H1 (cell line): ENCODE measurements at places on chromosomes 6 and 20. TPM values are rescaled to one million over a fixed set of nuclear protein-coding genes. Genes with fewer than 3 reads are reported as not detected.
A peak's percentile ranks its signal among the peaks of the same experiment; 100 is the strongest.

GRCh38 chr20:4603724-4604123 is 118.0 kb upstream of the PRND start:
- DNase-seq: no peak

DNA sequence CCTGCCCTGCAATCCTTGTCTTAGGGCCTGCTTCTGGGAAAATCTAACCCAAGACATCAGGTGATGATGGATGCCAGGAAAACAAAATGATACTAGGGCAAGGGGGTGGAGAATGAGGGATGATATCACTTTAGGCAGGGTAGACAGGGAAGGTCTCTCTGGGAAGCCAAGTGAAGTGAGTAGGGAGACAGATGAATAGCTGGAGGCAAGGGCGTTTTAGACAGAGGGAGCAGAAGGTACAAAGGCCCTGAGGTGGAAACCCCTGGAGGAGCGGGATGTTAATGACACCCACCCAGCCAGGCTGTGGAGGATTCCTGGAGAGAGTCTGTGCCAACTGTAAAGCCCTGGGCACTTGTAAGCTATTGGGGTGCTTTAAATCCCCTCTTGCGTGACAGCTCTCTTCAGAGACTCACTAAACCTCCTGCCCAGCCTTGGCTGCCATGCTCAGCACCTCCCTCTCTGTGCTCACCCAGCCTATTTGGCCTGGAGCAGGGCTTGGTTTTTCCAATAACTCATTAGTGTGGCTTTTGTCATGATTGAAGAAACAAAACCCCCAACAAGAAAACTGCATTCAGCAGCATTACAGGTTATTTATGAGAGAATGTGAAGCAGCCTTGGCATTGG is 12.4 kb upstream of the MDGA1 start:
- DNase-seq: no peak

CHRNA4 gene
- 2.7 and 5.7 TPM in 2 replicates for total RNA-seq

GRCh38 chr20:47540443-47541354 is 39.0 kb downstream of the NCOA3 start:
- no peak for DNase-seq

DNA sequence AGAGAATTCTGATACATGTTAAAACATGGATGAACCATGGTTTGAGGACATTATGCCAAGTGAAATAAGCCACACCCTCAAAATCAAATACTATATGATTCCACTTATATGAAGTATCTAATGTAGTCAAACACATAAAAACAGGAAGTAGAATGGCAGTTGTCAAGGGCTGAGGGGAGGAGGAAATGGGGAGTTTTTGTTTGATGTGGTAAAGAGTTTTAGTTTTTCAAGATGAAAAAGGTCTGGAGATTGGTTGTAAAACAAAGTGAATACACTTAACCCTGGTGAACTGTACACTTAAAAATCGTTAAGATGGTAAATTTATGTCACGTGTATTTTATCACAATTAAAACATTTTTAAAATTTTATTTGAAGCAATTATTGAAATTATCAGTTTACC is 127.4 kb upstream of the GRIK2 start:
- no peak for DNase-seq

PTGIS gene
- total RNA-seq: 35.5 and 40.2 TPM in 2 replicates

DNA sequence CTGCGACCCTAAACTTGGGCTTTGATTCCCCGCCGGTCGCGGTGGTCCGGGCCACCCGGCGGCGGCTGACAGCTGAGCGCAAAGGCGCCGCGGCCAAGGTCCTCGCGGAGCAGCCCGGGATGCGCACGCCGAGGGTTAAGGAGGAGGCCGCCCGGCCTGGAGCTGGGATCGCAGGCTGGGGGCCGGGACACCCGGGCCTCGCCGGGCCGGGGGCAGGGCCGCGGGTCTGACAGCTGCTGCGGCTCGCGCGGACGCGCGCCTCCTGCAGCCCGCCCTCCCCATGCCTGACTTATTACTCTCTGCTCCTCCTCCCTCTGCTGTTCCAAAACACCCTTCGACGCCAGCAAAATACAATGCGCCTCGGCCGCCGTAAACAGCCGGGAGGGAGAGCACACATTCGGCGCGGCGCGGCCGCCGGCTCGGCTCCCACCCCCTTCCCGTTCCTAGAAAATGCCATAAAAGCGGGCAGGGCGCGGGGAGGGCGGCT is 746 bp downstream of the BACH2 start:
- DNase-seq: peak; percentile 77

DNA sequence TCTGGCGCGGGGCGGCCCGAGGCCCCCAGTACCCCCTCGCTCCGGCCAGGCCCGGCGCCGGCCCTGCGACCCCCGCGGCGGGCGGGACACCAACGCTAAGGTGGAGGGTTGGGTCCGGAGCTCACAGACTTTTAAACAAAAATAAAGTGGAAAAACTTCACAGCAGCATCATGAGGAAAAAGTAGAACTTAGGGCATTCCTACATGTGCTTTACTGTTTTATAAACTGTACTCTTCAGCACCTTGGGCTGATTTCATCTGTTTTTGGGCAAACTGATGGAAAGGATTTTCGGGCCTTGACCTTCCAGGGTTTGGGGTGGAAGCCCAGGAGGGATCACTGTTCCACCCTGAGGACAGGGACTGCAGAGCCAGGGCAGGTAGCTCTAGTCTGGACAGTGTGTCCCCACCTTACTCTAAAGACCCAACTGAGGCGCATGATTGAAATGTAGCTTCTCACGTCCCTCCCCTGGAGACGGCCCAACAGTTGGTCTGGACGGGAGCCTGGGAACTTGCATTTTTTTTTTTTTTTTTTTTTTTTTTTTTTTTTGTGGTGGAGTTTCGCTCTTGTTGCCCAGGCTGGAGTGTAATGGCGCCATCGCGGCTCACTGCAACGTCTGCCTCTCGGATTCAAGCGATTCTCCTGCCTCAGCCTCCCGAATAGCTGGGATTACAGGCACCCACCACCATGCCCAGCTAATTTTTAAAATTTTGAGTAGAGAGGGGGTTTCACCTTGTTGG is 740 bp downstream of the NELFCD start:
- DNase-seq: no peak

GRCh38 chr6:80425089-80425823 is 318.8 kb downstream of the BCKDHB start:
- no peak for DNase-seq

- DNase-seq: no peak
Observed at GRCh38 chr20:40305303-40305702, 383.7 kb downstream of the MAFB start.

- DNase-seq: no peak
Observed at GRCh38 chr6:16238963-16239797, 793 bp downstream of the GMPR start.

BNIP5 gene
- not detected in 2 replicates for total RNA-seq

DNA sequence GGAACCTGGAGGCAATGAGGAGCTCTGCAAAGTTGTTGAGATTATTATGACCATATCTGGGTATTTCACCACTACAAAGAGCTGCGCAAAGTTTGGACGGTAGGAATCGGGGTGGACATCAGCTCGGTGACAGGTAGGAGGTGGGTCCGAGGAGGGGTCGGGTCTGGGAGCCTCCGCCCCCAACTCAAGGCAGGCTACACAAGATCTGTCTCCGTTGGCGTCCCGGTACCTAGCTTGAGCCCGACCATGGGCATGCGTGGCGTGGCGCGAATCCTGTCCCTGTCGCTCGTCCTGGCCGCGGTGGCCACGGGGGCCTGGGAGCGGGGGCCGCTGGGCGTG is 40.2 kb upstream of the ZNFX1 start:
- DNase-seq: no peak

GRCh38 chr20:41029150-41029901 is 704 bp downstream of the TOP1 start:
- DNase-seq: peak; percentile 64

DNA sequence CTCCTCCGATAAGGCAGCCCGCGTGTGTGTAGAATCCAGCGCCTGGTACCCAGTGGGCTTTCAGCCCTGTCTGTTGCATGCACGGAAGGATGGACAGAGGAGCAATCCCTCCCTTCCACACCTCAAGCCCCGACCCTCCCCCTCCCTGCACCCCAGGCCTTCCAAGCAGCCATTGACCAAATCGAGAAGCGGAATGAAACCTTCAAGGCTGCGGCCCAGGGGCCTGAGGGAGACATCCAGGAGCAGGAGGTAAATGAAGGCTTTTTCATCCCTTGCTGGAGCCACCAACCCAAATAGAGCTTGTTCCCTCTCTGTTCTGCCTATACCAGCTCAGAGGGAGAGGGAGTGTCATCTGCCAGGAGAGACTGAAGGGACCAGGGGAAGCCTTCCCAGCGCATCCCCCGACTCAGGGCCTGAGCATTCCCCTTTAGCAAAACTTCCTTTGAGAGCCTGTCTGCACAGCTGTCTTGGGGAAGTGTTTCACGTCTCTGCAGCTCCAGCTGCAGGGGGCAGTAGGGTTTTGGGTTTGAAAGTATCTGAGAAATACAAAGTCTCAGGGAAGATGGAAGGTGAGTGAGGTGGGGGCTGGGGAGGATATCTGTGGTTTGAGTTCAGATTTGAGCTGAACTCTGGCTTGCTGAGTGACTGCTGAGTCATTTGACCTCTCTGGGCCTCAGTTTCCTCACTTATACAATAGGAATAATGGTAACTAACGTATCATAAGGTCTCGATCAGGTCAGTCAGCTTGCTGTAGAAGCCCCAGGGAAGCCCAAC is 16.1 kb downstream of the FGD2 start:
- DNase-seq: no peak

KCNK17 gene
- total RNA-seq: 2.9 and 3.0 TPM in 2 replicates

IL17F gene
- not detected in 2 replicates for total RNA-seq

- DNase-seq: no peak
Observed at GRCh38 chr20:49566401-49567364, 1.3 kb downstream of the PTGIS start.

DNA sequence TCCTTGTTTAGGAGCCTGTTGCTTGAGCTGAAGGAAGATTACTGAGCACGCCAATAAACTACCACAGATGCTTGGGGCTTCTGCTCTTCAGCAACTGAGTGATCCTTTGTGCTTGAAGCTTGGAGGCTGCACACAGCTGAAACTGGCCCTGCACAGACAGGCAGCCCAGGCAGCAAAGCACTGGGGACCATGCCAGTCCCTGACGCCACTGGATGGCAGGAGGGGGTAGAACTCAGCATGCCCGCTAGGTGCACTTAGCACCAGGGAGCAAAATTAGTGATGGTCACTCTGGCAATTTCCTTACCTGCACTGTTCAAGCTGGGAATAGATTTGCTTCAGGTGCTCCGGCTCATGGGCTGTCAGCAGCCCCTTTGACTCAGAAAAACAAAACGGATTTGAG is 91.5 kb downstream of the FAM50B start:
- DNase-seq: no peak

DNA sequence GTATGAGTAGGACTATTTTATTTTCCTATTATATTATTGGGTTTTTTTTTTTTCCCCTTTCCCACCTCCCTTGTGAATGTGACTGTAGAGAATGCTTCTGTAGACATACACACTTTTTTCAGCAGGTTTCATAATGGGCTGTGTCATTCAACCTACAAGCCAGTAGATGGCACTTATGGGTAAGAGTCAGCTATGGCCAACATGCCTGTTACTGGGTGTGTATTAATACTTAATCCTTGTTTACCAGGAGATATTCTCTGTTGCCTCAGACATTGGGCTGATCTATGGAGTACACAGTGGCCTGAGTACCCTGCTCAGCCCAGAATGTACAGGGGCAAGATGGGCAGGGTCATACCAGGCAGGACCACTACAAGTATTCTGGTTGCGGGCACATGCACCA is 382.5 kb downstream of the EPHA7 start:
- no peak for DNase-seq

DNA sequence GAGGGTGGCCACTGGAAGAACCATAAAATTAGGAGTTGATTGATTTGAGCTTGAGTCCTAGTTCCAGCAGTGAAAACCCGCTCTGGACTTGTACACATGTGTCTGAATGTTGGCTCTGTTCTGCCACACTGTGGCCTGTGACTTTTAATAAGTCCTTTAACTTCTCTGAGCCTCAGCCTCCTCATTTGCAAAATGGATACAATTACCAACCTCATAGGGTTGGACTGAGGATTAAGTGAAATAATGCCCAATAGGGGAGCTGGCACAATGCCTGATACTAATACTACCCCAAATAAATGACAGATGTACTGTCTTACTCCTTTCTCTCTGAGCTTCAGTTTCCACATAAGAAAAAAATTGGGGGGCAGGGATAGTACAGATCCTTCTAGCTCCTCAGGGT is 92.6 kb upstream of the RIPOR2 start:
- no peak for DNase-seq

DNA sequence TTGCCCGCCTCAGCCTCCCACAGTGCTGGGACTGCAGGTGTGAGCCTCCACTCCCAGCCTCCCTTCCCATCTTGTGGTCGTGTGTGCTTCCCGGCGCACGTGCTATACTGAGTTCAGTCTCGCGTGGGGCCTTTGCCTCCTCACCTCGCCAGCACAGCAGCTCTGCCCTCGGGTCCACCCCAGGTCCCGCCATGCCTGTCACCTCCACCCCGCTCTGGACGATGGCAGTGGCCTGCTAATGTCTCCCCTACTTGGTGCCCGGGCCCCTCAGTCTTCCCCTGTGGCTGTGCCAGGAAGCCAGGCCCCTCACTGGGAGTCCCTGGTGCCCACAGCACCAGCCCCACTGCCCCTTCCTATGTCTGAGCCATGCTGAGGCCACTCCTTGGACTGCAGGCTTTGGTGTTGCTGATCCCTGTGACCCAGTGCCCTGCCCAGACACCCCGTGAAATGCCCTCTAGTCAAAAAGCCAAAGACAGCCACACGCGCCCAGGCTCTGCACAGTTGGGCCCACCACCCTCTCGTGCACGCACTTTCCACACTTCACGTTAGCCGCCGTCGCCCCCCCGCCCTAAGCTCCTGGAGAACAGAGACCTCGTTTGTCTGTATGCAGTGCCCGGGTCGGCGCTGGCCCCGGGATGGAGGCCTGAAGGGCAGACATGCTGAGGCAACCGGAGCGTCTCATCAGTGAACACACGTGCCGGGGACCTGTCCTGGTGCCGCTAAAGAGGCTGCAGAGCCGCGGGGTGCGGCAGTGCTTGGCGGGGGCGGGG is 14.3 kb downstream of the HRH3 start:
- no peak for DNase-seq

- DNase-seq: no peak
Observed at GRCh38 chr6:38323216-38323615, 316.5 kb downstream of the BTBD9 start.

- no peak for DNase-seq
Observed at GRCh38 chr6:121000381-121000780, 333.9 kb downstream of the TBC1D32 start.

DNA sequence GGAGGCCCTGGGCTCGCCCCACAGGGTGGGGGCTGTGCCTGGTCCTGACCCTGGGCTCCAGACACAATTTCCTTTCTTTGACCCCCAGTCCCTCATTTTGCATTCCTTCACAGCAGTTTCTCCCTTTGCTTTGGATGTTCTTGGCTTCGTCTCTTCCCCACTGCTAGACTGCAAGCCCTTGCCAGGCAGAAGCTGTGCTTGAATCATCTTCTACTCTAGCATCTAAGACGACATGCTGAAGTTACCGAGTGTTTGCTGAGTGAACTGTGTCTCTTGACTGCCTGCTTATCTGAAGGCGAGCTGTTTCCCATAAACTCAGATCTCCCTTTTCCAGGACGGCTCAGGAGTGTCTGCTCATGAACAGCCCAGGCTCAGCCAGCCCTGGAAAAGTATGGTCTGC is 14.3 kb upstream of the SYNDIG1 start:
- DNase-seq: no peak

- DNase-seq: no peak
Observed at GRCh38 chr20:44990957-44991356, 24.6 kb downstream of the STK4 start.

PTPRK gene
- total RNA-seq: 47.3 and 52.1 TPM in 2 replicates

ARFGEF3 gene
- total RNA-seq: 22.9 and 23.2 TPM in 2 replicates

GRCh38 chr6:79438030-79438429 is 99.2 kb downstream of the LCA5 start:
- no peak for DNase-seq
